ENCODE measurements at places on chromosomes 6 and 20. TPM values are rescaled to one million over a fixed set of nuclear protein-coding genes. Genes with fewer than 3 reads are reported as not detected.

GRCh38 chr6:159646116-159646515 lies 46.9 kb downstream of the SOD2 start:
- DNase-seq, result peak; percentile 38

- no peak for DNase-seq
Measured at GRCh38 chr6:27553123-27553904, 80.4 kb upstream of the ZNF184 start.

DNA sequence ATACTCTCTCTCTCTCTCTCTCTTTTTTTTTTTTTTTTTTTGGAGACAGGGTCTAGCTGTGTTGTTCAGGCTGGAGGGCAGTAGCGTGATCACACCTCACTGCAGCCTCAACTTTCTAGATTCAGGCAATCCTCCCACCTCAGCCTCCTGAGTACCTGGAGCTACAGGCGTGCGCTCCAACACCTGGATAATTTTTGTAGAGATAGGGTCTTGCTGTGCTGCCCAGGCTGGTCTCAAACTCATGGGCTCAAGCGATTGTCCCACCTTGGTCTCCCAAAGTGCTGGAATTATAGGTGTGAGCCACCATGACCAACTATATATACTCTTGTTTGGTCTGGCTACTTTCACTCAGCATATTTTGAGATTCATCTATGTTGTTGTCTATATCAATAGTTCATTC lies 154.9 kb downstream of the ZFAND3 start:
- no peak for DNase-seq

DNA sequence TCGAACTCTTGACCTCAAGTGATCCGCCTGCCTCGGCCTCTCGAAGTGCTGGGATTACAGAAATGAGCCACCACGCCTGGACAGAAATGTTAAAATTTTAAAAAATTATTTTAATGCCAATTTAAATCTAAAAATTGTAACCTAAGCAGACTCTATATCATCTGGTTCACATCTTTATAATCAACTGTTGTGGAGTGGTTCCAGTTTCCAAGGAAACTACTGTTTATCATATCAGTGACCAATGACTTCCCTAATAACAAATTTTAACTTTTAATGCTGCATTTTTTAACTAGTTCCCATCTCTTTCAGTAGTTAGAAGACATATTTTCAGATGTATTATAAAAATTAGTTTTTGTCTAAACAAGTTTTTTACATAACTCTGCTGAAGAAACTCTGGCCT lies 5.2 kb upstream of the BTN3A2 start:
- DNase-seq, result no peak

DNA sequence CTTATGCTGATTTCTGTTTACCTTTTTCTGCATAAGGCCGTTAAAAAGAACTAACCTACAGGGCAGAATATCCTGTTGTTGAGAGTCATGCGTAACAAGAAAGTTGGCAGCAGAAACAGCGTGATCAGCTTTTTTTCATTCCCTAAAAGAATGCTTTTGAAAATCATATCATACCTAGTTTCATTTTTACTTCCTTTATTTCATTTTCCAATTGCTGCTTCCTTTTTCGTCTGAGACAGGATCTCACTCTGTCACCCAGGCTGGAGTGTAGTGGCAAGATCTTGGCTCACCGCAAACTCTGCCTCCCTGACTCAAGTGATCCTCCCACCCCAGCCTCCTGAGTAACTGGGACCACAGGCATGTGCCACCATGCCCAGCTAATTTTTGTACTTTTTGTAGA lies 4.1 kb downstream of the CALHM6 start:
- no peak for DNase-seq

DNA sequence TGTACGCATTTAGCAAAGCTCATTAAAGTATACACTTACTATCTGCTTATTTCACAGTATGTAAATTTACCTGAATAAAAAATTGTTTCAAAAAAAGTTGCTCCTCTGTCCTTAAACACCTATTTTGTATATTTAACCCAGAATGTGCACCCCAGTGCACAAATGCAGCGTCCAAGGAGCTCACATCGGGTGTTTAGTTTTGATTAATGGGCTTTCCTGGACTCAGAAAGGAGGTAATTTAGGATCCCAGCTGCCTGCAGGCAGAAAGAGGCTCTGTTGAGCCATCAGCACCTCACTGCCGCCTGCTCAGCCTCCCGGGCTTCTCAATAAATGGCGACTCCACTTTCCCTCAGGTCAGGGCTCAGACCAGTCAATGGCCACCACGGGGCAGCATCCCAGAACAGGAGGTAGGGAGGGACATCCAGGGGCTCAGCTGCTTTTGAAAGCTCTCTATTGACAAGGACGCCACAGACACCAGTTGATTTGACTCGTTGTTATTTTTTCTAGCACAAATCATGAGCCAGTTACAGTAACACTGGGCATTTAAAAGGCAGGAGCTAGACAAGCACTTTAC lies 70.2 kb upstream of the TBC1D7 start:
- DNase-seq, result no peak

DNA sequence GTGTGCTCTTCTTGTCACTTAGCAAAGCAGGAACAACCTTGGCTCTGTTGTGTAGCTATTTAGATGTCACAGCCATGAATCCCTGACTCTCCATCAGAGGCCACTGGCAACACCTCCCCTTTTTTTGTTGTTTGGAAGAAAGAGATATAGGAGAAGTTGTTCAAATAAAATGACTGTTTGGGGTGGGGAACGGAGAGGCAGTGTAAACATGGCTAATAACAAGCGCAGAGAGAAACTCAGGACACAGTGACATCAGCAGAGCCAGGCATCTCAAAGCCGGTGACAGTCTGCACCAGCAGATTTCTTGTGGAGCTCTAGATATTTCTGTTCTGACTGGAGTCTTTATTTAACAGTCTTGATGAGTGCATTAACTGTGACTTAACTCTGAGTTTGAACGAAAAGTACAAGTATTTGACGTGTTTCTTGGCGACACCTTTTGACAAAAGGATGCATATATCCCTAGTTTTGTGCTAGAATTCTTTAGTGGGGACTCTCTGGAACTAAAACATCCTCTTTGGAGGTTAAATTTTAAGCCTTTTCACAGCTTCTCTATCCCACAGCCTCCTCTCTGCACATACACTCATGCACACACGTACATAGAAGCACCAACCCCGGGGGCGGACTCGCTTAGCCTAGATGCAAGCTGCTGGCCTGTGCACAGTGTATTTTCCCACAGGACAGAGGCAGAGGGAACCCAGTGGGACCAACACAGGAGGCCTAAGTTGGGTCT lies 53.8 kb downstream of the ADAT2 start:
- no peak for DNase-seq

DNA sequence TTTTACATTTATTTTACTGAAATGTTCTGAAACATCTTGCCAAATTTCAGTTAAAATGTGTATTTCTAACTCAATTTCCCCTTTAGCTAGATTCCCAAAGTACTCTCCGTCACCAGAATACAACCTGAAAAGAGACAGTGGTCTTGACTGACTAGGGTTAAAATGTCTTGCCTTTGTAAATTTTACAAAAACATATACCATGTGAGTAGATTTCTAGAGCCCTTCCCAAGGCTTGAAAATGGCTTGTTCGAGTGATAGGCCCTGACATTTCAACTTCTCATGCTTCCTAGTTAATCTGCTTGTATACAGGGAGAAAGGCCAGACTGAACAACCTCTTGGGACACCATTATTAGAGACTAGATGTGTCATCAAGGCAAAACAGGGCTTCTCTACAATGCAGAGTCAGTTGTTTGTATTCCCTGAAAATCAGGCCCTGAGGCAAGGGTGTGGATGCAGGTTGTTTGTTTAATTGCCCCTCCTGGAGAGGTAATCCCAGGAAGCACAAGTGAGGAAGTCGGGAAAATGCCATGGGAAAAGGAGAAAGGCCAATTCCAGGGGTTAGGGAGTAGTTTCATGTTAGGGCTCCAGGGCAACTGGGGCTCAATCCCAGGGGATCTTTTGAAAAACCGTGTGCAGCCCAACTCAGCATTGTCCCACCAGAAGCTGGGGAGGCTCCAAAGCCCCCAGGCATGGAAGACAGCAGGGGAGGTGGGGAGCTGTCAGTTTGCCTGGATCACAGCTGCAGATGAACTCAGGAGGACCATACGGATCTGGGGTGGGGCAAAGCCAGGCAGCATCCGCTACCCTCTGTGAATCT lies 11.6 kb upstream of the TFB1M start:
- DNase-seq, result no peak

GRCh38 chr6:10412461-10413261 lies 2.2 kb downstream of the TFAP2A start:
- no peak for DNase-seq

- no peak for DNase-seq
Measured at GRCh38 chr6:72788188-72788587, 166.3 kb downstream of the KCNQ5 start.

DNA sequence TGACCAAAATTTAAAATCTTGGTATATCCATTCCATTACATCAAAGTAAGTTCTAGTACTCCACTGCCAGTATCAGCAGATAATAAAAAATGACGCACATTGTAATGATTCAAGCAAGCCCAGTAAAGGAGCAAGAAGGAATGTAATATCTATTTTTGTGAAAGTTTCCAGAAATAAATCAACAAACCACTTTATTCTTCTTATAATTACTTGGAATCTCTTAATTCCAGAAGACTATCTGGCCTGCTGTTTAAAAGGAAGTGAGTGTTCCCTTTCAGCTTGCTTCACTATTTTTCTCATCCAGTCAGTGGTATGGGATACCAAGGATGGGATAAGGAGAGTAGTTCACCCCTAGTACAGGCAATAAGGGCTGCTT lies 42.2 kb upstream of the DSE start:
- DNase-seq, result no peak

DNA sequence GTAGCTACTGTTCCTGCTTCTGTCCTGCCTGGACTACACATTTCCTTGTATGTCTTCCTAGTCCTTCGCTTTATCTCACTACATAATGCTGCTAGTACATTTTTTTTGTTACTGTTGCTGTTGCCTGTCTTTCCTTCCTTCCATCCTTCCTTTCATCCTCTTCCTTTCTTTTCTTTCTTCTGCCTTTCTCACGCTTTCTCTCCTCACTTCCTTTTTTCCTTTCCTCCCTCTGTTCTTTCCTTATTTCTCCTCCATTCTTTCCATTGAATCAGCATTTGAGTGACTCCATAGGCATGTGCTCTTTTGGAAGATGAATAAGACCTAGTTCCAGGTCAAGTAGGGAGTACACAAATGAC lies 46.3 kb downstream of the MAP3K4 start:
- DNase-seq, result no peak

DNA sequence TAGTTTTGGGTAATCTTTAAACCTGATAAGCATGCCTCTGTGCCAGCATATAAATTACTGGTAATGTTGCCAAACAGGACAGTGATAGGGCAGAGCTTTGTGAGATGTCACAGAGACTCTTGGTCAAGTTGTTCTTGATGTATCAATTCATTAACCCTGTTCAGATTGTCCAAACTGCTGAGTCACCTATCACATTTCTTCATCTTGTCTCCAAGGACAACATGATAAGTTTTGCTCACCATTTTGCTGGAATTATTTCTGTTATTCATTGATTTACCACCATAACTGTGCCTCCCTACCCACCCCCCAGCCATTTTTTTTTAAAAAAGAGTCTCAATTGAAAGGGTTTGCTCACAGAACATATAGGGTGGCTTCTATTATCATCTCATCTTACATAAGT lies 19.5 kb upstream of the GMNN start:
- DNase-seq, result no peak

GRCh38 chr6:14827354-14827753 lies 418.5 kb upstream of the JARID2 start:
- no peak for DNase-seq

DNA sequence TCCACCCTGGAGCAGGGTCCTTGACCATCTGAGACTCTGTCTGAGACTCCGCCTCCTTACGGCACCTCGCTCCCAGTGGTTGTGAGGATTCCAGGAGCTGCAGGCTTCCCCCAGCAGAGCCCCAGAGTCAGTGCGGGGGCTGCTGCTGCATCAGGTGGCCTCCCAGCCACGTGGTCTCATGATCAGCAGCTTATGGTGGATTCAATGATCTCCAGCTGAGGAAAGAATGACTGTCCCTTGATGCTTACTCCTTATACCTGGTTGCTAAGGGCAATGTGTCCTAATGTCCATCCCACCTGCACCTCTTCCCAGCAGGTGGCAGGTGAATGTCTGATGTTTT lies 40.0 kb downstream of the SLC22A1 start:
- no peak for DNase-seq

- DNase-seq, result peak; percentile 71
Measured at GRCh38 chr6:116447496-116448011, 13.6 kb upstream of the CALHM6 start.

DNA sequence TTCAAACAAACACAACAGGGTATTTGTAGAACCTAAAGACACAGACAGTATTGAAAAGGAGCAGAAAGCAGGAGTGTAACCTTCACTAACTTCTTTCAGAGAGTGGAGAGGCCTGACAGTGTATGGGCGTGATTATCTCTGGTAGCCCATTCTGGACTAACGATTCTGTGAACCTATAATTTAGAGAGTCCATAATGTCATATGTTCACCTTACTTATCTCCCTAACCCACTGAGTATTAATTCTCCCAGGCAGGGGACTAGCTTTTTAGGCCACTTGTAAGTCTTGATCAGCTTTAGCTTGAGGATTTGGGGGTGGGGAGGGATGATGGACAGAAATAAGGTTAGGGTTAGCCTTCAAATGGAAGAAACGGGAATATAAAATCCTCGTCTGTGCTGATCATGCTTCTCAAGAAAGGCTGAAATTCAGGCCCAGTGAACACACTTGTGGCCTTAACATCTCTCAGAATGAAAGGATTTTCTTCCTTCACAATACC lies 2.8 kb upstream of the PARD6B start:
- DNase-seq, result no peak

DNA sequence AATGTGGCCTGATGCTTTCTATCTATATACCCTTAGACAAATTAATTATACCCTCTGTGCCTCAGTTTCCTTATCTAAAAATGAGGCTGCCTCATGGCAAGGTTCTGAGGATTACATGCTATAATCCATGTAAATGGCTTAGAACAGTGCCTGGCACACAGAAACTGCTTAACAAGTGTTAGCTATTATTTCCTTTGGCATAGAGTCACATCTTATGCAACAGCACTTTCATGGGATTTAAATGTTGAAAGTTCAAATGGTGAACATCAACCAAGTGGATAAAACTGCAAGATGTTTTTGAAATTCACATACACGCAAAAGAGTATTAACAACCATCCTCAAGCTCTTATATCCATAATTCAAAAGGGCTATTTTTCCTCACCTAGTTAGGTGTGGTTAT lies 202.8 kb upstream of the JAG1 start:
- DNase-seq, result no peak

- DNase-seq, result no peak
Measured at GRCh38 chr20:56795492-56795891, 166.4 kb downstream of the TFAP2C start.

NEURL2 gene
- 6.9 TPM for total RNA-seq

KCNB1 gene
- not detected for total RNA-seq

KPNA5 gene
- 2.9 TPM for total RNA-seq

DNAH8 gene
- total RNA-seq, result not detected

FAM209B gene
- not detected for total RNA-seq

SLC4A11 gene
- total RNA-seq, result 5.1 TPM

SLC22A3 gene
- total RNA-seq, result 4.2 TPM

All from epithelial cell of proximal tubule (primary cell).